ENCODE measurements at places on chromosomes 5 and 9.

DNA sequence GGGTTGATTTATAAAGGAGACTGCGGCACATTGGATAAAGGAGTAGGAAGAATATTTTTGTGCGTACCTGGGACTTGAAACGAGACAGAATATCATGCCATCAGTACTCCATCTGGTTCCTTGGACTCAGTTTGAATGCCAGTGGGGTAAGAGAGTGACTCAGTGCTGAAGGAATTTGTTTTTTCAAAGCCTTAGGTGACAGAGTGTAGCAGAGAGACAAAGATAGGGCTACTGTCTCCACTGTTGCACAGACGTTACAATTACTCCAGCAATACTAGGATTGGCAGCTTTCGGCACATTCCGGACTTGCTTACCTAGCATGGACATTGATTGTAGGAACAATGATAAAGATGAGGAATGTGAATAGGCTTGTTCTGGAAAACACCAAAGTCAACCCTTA lies 250.7 kb downstream of the KCTD16 start:
- DNase-seq = no peak

DNA sequence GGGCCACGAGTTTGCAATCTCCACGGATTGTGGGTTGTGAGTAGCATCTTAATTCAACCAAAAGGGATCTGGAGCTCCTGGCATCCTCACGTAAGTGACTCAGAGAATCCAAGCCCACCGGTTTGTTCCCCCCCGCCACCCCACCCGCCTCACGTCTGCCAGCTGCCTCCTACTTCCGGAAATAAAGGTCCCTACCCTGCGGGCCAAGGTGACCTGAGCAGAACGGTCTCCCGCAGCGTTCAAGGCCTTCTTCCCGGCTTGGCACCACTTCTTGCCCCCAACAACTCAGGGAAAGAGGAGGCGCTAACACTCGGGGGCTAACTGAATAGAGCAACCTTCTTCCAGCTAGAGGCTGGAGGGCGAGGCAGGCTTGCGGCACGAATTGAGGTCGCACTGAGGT lies 8.8 kb upstream of the GPRIN1 start:
- no peak for DNase-seq

- DNase-seq = no peak
Observed at GRCh38 chr5:176432707-176433106, 15.5 kb upstream of the FAF2 start.

DNA sequence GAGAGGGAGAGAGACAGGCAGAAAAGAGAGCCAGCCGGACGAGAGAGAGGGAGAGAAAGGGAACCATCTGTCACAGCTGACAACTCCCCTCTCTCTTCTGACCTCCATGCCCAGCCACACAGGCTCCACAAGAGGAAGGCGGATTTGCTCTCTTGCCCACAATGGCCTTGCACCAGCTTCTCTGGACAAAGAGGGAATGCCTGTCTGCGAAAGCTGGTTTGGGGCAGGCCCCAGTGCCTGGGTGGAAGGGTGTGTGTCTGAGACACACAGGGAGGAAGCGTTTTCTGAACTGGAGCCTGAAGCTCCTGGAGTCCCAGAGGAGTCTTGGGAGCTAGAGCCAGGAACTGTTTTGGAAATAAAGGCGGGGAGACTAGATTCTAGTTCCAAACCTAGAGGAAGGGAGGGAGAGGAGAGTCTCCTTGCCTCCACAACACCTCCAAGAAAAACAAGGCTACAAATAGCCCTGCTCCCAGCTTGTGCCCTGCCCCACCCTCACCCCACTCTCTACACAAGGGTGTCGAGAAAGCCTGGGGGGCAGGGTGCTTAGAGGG lies 12.5 kb downstream of the C1QTNF2 start:
- no peak for DNase-seq

- DNase-seq = no peak
Observed at GRCh38 chr5:6498968-6499367, 50.3 kb downstream of the UBE2QL1 start.

DNA sequence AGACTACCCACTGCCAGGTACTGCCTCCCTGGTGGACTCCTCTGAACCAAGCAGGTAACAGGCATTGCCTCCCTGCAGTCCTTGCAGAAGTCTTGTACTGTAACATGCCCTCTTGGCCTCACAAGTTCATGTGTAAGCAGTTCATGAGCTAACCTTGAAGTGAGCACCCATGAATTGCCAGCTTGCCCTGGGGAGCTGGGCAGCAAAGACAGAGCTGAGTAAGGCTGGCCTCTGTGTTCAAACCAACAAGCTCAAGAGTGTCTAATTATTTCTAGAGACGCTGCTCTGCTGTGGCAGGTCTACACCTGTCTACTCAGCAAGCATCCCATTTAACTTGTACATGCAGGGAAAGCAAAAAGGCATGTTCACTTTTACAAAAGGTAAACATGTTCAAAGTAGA lies 113.5 kb downstream of the FEM1C start:
- DNase-seq = no peak

GRCh38 chr5:31023105-31023504 lies 170.4 kb upstream of the CDH6 start:
- DNase-seq = no peak

- peak; percentile 89 for DNase-seq
Observed at GRCh38 chr9:131635285-131635684, 90.0 kb downstream of the PRRT1B start.

GRCh38 chr5:5221724-5222123 lies 81.6 kb downstream of the ADAMTS16 start:
- no peak for DNase-seq

GRCh38 chr5:112200131-112200530 lies 218.9 kb downstream of the EPB41L4A start:
- no peak for DNase-seq

DNA sequence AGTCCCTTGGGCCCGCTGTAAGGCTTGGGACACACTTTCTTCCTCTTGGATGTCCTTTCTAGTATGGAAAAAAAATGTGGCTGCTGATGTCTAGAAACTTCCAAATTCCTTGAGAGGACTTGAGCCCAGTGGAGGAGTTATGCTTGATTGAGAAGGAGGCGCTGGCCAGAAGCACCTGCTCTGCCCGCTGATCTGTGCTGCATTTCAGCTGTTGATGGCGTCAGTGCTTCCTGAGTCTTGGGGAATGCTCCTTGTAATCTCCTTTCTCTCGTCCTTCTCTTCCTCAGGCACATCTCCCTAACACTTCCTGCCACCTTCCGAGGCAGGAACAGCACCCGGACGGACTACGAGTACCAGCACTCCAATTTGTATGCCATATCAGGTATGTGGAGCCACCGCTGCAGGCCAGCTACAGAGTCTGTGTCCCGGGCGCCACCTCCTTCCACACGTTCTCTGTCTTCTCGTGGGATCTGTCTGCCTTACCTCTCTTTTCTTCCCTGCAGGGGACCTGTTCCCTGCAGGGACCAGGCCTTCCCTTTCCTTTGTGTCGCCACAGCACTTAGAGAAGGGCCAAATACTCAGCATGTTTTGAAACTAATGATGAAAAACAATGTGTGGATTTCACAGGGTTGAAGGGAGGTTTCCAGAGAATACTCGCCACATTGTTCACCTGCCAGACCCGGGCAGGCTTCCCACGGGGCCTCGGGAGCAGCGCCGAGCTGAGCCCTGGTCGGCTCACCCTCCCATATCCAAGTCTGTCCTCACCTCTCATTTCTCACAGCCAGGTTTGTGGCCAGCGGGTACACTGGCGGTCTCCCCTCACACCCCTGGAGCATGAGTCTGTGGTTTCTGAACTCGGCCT lies 95.2 kb downstream of the MVB12B start:
- no peak for DNase-seq

DNA sequence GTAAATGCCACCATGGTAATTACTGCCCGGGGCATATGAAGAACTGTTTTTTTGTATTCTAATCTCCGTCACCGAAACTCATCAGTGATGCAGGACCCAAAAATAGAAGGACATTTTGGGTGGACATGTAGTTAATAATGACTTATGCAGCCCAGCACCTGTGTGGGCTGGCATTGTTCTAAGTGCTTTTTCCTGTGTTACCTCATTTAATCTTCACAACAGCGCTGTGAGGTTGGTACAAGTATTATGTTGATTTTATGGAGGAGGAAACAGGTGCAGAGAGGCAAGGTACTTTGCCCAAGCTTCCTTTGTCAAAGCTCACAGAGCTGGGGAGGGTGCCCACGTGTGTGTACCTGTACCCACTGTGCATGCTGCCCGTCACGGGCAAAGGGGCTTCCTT lies 58.4 kb downstream of the DAPK1 start:
- DNase-seq = no peak

GRCh38 chr9:107462691-107463090 lies 26.9 kb downstream of the KLF4 start:
- DNase-seq = no peak

- DNase-seq = no peak
Observed at GRCh38 chr9:36119476-36119875, 17.1 kb upstream of the GLIPR2 start.

- peak; percentile 91 for DNase-seq
Observed at GRCh38 chr9:109316207-109316640, 4.6 kb downstream of the EPB41L4B start.
